ENCODE measurements at places on chromosomes 6 and 20.
A peak's percentile ranks its signal among the peaks of the same experiment; 100 is the strongest.

DNA sequence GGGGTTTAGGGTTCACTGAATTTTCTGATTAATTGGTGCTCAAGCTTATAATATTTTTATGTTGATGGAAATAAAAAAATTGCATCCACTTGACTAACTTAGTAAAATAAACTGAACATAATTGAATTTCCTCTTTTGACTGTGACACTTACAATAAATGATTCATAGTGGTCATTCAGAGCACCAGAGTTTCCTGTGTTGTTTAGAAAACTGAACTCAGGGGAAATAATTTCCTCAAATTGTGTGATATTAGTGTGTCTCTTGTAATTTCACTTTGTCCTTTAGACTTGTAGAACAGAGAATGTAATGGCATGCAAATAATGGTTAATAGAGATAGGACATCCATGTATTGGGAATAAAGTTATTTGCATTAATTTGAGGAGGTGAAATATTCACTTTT is 319.7 kb upstream of the MAN1A1 start:
- DNase-seq = peak; percentile 70

- DNase-seq = no peak
Measured at GRCh38 chr6:165895421-165896165, 232.6 kb upstream of the PDE10A start.

DNA sequence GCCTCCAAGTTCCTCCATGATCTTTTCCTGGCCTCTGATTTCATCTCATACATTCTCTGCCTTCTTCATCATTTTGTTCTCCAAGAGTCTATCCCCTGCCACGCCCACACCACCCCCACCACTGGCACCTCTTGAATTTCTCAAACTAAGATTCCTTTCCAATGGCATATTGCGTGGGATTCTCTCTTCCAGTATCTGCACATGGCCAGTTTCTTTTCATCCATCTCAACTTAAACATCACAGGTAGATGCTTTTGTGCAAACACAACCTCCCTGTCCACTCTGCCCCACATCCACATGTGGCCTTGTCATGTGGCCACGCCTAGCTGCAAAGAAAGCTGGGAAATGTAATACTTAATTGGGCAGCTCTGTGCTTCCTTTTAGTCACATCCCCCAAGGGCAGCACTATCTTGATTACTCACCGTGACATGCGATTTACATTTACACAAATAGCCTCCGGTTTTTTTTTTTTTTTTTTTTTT is 33.4 kb upstream of the ZMYND8 start:
- DNase-seq = peak; percentile 65

DNA sequence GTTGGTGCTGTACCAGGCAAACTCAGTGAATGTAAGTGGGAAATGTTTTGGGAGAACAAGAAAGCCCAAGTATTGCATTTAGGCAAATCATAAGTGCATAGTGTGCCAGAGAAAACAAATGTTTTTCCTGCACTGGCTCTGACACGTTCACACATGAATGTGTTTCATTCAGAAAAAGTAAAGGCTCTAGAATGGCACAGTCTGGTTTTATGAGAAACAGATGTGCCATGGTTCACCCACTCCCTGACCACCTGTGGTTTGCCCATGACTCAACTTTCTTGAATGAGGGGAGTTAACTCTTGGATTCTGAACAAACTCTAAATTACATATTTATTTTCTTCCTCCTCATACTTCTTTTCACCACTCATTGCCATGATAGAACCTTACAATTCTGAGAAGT is 126.9 kb downstream of the KCNQ5 start:
- no peak for DNase-seq

- no peak for DNase-seq
Measured at GRCh38 chr6:89650579-89650978, 12.0 kb upstream of the LYRM2 start.

- DNase-seq = no peak
Measured at GRCh38 chr20:35947489-35947888, 6.8 kb downstream of the SCAND1 start.

DNA sequence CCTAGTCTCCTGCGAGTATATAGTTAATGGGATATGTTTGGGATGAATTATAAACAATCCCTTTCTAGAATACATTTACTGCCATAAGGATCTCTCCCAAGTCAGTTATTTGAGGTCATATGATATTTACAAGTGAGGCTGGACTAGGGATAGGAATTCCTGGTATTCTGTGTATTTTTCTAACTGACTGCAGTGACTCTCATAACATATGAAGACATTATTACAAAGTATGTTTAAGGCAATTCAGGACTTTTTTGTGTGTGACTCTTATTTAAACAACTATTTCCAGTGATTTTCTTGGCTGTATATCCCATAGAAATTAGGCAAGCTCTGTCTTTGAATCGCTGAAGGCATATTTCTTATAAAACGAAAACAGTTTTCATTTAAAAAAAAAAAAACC is 18.4 kb upstream of the TNFAIP3 start:
- peak; percentile 51 for DNase-seq

All from inflammatory macrophage treated with lipopolysaccharide for 1 hour (primary cell).